ENCODE measurements at places on chromosomes 2 and 18.

- no peak for DNase-seq
Observed at GRCh38 chr2:120389036-120389391, 43.1 kb downstream of the INHBB start.

- no peak for DNase-seq
Observed at GRCh38 chr2:136257893-136258292, 139.9 kb upstream of the CXCR4 start.

GRCh38 chr2:233437439-233437955 lies 83.2 kb downstream of the DGKD start:
- no peak for DNase-seq

DNA sequence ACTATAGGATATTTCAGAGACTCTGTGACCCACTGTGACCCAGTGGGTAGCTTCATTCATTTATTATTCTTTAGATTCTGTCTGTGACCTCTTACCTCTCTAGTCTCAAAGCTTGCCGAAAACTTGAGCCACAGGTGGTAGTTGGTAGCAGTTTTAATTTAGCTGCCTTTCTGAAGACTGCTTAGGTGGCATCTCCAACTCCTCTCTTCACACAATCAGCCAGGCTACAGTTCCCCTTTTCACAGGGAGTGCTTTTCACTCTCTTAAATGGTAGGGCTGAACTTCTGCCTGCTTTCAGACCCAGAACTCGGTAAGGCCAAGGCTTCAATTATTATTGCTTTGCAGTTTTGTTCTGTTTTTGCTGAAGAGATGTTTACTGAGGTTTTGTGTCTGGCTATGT lies 349.6 kb downstream of the ARL6IP6 start:
- DNase-seq, result no peak

GRCh38 chr2:145344076-145344724 lies 824.3 kb upstream of the ZEB2 start:
- DNase-seq, result no peak

GRCh38 chr2:20196053-20196656 lies 28.8 kb downstream of the SDC1 start:
- no peak for DNase-seq

- DNase-seq, result no peak
Observed at GRCh38 chr18:13306583-13306982, 88.0 kb downstream of the LDLRAD4 start.

DNA sequence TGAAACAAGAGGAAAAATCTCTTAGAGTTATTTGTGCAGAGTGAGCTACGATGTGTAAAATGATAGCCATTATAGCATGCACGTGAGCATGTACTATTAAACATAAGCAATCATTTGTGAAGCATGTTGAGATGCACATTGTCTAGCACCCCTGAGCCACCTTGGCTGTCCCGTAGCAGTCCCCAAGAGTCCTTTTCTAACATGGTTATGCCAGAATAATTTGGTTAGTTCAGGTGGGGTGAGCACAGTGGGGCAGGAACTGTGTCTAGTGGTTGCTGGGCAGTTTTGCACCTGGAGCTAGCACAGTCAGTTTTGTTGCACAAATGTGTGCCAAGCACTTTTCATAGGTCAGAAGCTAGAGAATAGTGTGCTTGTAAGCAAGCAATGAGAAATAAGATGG lies 809.8 kb downstream of the RNF144A start:
- no peak for DNase-seq

DNA sequence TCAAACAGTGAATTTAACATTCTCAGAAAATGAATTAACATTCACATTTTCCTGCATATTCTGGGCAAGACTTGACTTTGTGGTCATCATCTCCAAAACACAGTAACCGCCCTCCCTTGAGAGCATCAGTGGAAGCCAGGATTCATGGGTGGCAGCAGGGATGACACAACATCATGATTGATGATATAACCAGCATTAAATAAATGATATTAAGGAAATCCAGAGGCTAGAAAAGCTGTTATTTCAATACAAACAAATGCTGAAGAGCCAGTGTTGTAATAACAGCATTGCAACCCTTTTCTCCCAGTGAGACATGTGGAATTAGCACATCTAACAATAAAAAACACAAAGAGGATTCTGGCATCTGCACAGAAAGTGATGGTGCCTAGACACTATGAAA lies 41.1 kb downstream of the CDC42EP3 start:
- peak; percentile 30 for DNase-seq

- peak; percentile 19 for DNase-seq
Observed at GRCh38 chr2:48601349-48601748, 16.3 kb upstream of the GTF2A1L start.

DNA sequence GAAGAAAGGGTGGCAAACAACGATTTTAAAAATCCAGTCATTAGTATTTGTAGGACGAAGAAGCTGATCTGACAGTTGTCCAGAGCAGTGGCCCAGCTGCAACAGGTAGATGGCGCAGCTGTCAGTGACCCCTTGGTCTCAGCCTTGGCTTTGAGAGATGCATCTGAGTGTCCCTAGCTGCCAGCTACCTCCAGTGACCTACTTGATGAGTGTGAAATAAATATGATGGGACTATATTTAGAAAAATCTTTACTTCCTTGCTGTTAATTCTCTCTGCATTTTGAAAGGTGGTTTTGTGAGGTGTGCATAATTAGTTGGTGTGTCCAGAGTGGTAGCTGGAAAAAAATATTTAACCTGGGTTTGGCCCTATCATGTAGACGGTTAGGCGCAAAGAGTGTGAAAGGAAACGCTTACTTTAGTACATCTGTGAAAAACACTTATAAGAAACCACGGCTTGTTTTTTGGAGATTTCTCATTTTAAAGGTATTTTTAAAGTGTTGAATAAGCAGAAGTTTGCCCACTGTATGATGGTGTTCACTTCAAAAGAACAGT lies 963 bp downstream of the INPP1 start:
- peak; percentile 67 for DNase-seq

DNA sequence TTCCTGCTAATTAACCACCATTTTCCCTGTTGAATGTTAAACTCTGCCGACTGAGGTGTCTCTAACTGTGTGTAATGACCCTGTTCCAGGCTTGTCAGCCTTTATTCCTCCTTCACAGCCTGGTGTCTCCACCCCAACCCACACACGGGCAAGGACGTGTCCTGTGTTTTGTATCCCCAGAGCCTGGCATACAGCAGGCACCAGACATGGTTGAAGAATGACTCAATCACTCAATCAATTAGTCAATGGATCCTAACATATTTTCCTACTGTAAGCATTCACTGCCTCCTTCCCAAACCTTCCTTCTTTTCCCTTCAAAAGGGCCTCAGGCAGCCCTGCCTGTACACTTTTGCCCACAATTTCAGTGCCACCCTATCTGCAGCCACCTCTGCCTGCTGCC lies 2.7 kb upstream of the TNS1 start:
- no peak for DNase-seq

DNA sequence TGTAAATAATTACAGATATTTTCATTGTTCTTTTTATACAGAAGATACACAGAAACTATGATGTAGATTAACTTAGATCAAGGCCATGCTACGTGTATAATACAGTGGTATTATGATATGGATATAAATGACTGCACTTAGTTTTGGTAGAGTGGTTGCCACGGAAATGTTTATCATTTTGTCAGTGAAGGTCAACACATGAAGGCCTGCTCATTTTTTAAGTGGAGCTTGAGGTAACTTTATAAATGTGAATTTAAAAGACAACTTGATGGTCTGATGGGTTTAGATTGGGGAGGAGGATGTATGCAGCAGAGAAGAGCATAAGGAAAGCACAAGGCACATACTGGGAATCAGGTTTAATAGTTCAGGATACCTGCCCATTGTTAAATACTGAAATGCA lies 14.4 kb upstream of the BBS5 start:
- DNase-seq, result peak; percentile 44

GRCh38 chr2:189204322-189204941 lies 24.9 kb upstream of the COL5A2 start:
- no peak for DNase-seq

DNA sequence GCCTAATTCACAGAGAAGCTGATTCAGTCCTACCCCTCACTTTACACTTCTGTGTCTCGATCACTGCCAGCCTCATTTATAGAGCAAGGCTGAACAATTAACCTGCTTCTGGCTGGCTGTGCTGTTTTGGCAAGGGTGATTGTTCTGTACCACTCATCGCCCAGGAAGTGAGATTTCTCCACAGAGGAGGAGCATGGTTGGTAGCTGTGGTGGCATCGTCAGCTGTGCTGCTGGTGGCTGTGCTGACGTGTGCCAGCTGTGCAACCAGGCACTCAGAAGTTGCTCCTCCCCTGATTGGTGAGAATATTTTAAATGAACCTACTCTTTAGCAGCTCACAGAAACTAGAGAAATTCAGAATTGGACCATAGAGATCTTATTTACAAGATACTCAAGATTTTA lies 158.3 kb downstream of the EML6 start:
- no peak for DNase-seq

- peak; percentile 51 for DNase-seq
Observed at GRCh38 chr2:2742726-2743125, 411.7 kb upstream of the MYT1L start.

- no peak for DNase-seq
Observed at GRCh38 chr2:32902986-32903385, 43.8 kb upstream of the LTBP1 start.

GRCh38 chr18:48940854-48941611 lies 9.7 kb downstream of the SMAD7 start:
- no peak for DNase-seq

DNA sequence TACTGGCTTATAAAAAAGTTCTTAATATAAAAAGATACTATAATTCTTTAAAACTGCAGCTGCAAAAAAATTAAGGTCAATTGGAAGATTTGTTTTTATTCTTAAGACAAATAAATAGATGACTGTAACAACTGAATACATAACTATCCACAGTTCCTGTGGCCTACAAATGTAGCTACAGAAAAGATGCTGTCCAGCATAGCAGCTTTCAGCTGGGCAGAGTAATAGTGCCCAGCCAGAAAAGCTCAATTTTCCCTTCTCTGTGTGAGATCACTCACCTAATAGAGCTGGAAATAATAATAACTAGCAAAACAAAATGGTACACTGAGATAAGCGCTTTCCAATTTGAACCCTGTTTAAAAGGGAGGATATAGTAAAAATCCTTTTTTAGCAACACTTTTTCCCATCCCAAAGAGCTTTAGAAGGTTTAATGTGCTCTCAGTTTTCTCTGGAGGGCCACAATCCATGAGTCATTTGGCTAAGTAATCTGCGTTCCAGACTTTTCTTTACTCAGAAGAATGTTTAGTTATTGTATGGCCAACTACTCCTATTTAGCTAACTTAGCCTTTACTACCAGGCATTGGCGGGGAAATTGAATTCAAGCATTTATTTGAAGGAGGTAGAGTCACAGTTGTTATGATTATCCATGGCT lies 158.1 kb upstream of the SLC39A10 start:
- no peak for DNase-seq

- no peak for DNase-seq
Observed at GRCh38 chr2:147800316-147800715, 44.5 kb upstream of the ACVR2A start.

DNA sequence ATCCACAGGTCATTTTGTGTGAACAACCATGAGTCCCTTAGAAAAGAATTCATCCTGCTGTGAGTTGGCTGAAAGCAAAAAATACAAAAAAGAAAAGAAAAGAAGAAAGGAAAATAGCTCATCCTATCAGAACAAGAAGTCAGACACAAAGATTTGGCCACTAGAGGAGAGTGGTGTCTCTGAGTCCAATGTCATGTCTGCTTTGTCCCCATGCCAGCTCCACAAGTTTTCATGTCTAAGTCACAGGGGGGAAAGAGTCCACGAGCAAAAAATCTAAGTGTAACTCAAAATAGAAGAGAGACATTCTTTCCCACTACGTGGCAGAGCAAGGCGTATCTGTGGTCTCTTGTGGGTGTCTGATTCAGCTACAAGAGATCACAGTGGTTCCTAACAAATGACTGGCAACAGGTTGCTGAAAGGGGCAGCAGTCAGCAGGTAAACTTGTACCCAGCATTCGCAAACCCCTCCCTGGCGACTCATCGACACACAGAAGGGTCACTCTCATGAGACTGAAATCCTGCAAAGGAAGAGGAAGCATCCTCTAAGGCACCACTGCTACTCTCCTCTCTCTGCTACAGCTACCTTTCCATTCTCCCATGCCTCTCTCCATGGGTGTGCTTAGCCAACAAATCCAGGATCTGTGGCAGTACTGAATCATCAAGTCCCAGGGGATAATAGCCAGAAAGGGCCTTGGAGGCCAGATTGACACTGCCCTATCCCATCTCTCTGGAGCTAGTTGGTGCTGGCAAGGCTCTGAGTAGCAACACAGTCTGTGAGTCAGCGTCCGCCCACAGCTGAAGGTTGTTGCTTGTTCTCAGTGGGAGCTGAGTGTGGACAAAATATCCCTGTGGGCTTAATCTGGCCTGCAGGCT lies 123.0 kb upstream of the SLC39A10 start:
- DNase-seq, result peak; percentile 45

DNA sequence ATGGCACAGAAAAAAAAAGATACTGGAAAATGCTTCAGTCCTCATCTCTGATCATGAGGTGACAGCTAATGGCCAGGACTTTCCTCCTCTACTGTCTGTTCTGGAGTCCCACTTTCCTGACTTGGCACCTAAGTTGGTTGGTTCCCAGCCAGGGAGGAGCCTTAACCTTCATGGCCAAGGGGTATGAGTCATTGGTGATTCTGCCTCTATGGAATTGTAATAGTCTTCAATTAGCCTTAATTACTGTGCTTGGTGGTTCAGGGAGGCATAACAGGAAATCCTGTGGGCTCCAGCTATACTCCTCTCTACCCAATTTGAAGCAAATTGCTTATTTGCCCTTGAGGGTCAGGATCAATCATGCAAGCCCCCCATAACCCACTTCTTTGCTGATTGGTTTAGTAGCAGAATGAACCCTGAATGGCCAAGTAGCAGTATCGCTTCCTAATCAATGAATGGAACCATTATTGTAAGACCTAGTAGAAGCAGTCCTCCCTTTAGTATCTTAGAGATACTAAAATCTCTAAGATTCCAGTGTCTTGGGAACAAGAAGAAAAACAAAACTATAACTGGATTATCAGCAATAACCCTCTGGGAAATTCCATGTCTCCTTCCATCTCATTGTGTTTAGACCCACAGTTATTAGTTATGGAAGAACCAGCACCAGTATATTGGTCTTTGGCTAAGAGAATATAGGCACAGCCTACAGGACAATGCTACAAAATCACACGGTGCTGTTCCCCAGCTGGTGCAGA lies 109.0 kb downstream of the COL6A3 start:
- DNase-seq, result peak; percentile 72

GRCh38 chr2:168632709-168633121 lies 169.7 kb upstream of the NOSTRIN start:
- DNase-seq, result no peak

DNA sequence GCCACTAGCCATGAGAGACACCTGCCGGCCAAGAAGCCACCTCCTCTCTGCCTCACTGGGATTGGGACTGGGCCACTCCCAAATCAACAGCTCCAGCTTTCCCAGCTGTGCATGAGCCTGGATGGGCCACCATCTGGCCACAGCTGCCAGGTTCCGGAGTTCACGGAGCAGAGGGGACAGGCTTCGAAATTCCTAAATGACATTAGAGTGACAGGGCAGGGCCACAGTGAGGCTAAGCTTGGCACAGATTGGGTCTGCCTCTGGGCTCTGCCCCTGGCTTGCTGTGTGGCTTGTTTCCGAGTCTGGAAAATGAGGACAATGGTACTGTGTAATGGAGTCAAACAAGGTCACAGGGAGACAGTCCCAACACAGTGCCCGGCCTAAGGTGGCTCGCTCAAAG lies 6.5 kb downstream of the DIPK1C start:
- DNase-seq, result no peak

Data from NCI-H69 (cell line).